ENCODE measurements at places on chromosomes 2 and 18. TPM values are rescaled to one million over a fixed set of nuclear protein-coding genes. Genes with fewer than 3 reads are reported as not detected.

DNA sequence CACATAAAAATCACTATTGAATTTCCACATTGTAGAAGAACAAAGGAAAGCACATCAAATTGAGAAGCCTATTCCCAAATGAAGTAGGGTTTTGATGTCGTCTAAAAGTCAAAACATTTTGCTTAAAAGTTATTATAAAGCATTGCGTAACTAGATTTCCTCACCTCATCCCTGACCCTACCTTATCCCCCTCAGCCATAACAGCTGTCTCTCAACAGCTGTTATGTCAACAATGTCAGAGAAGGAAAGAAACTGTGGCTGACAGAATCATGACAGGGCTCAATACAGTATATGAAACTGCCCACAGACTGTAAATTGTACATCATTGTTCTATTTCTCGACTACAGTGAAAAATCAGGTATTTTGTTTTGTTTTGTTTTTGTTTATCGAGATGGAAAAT, 63.0 kb upstream of the ACVR1C start:
- H3K4me1 ChIP-seq: no peaks in the 10 kb centered on the region
- no peak for DNase-seq
- H3K4me3 ChIP-seq: no peak overlapping the region
- no peaks in the 10 kb centered on the region for H3K36me3 ChIP-seq

RNF125 gene
- total RNA-seq: 9.2 TPM

GRCh38 chr18:60180671-60181070, 191.9 kb downstream of the MC4R start:
- no peak overlapping the region for H3K4me3 ChIP-seq
- H3K4me1 ChIP-seq: no peaks in the 10 kb centered on the region
- no peak overlapping the region for H3K27ac ChIP-seq
- DNase-seq: no peak
- H3K36me3 ChIP-seq: no peaks in the 10 kb centered on the region
- H3K27me3 ChIP-seq: no peaks in the 10 kb centered on the region

VAMP8 gene
- total RNA-seq: 207 TPM

- no peak overlapping the region for H3K4me3 ChIP-seq
- H3K36me3 ChIP-seq: no peaks in the 10 kb centered on the region
- DNase-seq: no peak
- no peaks in the 10 kb centered on the region for H3K4me1 ChIP-seq
- H3K27me3 ChIP-seq: no peaks in the 10 kb centered on the region
- no peak overlapping the region for H3K27ac ChIP-seq
Measured at GRCh38 chr2:229553091-229553490, 161.3 kb downstream of the DNER start.

DNA sequence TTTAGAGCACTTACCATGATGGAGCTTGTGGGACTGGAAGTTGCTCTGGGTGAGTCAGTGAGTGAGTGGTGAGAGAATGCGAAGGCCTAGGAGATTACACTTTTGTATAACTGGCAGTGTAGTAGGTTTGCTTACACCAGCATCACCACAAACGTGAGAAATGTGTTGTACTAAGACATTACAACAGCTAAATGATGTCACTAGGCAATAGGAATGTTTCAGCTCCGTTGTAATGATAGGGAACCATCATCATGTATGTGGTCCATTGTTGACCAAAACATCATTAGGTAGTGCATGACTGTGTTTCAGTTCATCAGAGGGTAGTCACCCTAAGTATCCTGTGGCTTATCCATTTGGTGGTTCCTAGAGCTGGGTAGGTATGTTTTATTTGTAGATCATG, 11.9 kb downstream of the ZNF407 start:
- H3K27ac ChIP-seq: no peak overlapping the region
- H3K27me3 ChIP-seq: no peaks in the 10 kb centered on the region
- peaks cover 5% of the 10 kb centered on the region for H3K4me1 ChIP-seq
- DNase-seq: no peak
- no peaks in the 10 kb centered on the region for H3K36me3 ChIP-seq
- no peak overlapping the region for H3K4me3 ChIP-seq

SERPINB3 gene
- not detected for total RNA-seq

DNA sequence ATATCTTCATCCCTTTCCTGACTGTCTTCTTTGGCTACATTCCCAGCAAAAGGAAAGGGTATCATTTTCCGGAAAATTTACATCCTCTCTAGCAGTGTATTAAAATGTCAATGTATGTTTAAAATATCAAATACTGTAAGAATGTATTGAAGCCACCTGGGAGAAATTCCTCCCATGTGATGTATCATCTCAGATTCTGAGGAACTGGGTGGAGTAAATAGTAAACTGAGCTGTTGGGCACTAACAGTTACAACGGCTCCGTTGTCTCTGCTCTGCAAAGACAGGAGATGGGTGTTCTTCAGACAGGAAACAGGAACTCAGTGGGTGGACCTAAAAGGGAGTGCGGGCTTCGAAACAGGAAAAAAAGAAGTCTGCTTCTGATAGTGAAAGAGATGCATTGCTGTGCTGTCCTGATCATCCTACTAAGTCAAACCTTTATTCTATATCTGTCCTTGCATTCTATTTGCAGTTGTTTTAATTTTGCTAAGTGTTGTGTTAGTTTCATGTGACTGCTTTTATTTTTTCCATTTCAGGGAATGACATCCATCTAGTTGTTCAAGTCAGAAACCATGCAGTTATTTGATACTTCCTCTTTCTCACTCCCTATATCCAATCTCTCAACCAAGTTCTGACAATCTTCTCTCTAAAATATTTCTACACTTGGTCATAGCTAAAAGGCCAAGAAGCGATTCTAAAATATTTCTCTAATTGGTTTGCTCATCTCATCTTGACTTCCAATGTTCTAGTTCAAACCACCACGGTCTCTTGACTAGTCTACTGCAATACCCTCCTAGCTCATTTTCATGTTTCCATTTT, 19.4 kb downstream of the DOK1 start:
- H3K4me1 ChIP-seq: no peaks in the 10 kb centered on the region
- peak; percentile 16 for DNase-seq
- no peak overlapping the region for H3K27ac ChIP-seq
- no peak overlapping the region for H3K4me3 ChIP-seq

GRCh38 chr2:226791056-226791486, 8.5 kb downstream of the IRS1 start:
- H3K36me3 ChIP-seq: peaks cover 30% of the 10 kb centered on the region
- peaks cover 14% of the 10 kb centered on the region for H3K4me1 ChIP-seq
- H3K27ac ChIP-seq: peak overlapping the region; percentile 91
- no peaks in the 10 kb centered on the region for H3K27me3 ChIP-seq
- peak overlapping the region; percentile 54 for H3K4me3 ChIP-seq

ALPP gene
- total RNA-seq: 25.8 TPM

DNA sequence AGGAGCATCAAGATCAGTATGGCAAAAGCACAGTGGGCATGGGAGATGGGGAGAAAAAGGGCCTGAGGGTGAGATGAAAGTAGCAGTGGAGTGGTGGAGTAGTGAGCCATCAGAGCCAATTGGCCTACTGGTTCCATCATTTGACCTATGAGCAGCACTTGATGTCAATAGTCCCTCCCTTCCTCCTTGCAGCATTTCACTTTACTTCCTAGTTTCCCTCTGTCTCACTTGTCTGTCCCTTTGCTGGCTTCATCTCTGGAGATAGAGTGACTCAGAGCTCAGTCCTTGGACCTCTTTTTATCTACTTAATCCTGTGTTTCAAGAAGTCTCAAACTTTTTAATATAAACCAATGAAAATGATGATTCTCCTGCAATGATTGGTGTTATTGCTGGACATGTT, 32.1 kb downstream of the FBXO48 start:
- no peak for DNase-seq
- no peak overlapping the region for H3K4me3 ChIP-seq
- H3K27me3 ChIP-seq: no peaks in the 10 kb centered on the region
- peak overlapping the region; percentile 64 for H3K27ac ChIP-seq
- no peaks in the 10 kb centered on the region for H3K36me3 ChIP-seq
- H3K4me1 ChIP-seq: no peaks in the 10 kb centered on the region

DNA sequence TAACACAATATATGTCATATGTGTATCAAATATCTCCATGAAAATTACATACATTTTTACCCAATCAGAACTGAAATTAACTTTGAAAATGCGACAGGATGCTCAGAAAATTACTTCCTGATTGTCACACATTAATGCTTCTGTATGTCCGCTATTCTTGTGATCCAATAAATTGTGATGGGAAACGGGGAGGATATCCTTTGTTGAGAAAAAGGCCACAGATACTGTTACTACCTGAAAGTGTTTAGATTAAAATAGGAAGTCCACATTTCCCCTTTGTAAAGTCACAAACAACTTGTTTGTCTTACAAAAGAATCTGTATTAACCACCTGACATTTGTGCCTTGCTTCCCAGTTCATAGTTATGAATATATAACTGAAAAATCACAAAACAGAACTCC, 62.9 kb downstream of the NOL10 start:
- no peak overlapping the region for H3K27ac ChIP-seq
- H3K4me3 ChIP-seq: no peak overlapping the region
- DNase-seq: no peak
- H3K4me1 ChIP-seq: no peaks in the 10 kb centered on the region
- no peaks in the 10 kb centered on the region for H3K27me3 ChIP-seq
- peaks cover 3% of the 10 kb centered on the region for H3K36me3 ChIP-seq

- no peaks in the 10 kb centered on the region for H3K27me3 ChIP-seq
- no peak overlapping the region for H3K4me3 ChIP-seq
- DNase-seq: peak; percentile 43
- H3K36me3 ChIP-seq: no peaks in the 10 kb centered on the region
- H3K27ac ChIP-seq: no peak overlapping the region
- no peaks in the 10 kb centered on the region for H3K4me1 ChIP-seq
Measured at GRCh38 chr2:137888845-137889244, 75.4 kb upstream of the HNMT start.

KCNK3 gene
- total RNA-seq: 27.7 TPM

HOXD13 gene
- total RNA-seq: not detected

COLEC11 gene
- total RNA-seq: 2.0 TPM

TUBB8B gene
- not detected for total RNA-seq

- no peaks in the 10 kb centered on the region for H3K36me3 ChIP-seq
- H3K27me3 ChIP-seq: no peaks in the 10 kb centered on the region
- H3K27ac ChIP-seq: no peak overlapping the region
- no peak overlapping the region for H3K4me3 ChIP-seq
Measured at GRCh38 chr2:59806486-59806885, 747.0 kb downstream of the BCL11A start.

C1QL2 gene
- total RNA-seq: 0.31 TPM

DNA sequence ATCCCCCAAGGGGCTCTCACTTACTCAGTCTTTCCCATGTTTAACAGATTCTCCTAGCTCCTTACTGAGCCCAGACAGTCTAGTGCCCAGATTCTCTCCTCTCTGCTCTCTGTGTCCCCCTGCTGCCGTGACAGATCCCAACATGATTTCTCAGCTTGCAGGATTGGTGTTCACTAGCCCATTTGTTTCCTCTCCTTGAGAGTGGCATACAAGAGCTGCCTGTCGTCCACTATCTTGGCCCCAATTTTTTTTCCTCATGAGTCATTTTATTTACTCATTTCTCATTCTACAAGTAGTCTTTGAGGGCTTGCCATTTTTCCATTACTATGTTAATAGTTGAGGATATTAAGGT, 199.9 kb upstream of the FN1 start:
- no peaks in the 10 kb centered on the region for H3K4me1 ChIP-seq
- H3K27ac ChIP-seq: no peak overlapping the region
- no peaks in the 10 kb centered on the region for H3K27me3 ChIP-seq

- H3K27me3 ChIP-seq: no peaks in the 10 kb centered on the region
- DNase-seq: no peak
- H3K4me1 ChIP-seq: peaks cover 17% of the 10 kb centered on the region
- H3K4me3 ChIP-seq: no peak overlapping the region
- no peak overlapping the region for H3K27ac ChIP-seq
Measured at GRCh38 chr2:12315224-12315623, 401.5 kb upstream of the TRIB2 start.

- H3K36me3 ChIP-seq: no peaks in the 10 kb centered on the region
- H3K4me1 ChIP-seq: no peaks in the 10 kb centered on the region
- DNase-seq: no peak
Measured at GRCh38 chr18:37425222-37425621, 140.4 kb downstream of the CELF4 start.

DNA sequence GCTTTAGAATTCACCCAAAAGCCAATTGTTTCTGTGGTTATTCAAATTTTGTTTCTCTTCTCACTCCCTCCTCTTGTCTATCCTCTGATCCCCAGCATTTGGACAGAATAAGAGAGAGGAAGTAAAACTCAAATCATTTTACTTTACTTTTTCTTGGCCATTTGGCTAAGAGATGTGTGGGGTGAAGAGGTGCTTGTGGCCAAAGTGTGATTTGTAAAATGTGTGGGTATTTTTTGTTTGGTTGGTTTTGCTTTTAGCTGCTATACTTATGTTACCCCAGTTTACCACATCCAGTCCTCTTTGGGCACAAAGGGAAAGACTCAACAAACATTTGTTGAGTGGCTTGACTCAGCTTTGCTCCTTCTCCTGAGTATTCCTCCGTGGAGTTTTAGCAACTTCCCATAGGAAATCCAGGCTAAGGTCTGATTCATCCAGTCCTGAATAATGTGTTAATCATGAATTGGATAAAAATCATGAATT, 109.1 kb upstream of the CYP1B1 start:
- no peak overlapping the region for H3K27ac ChIP-seq
- no peak overlapping the region for H3K4me3 ChIP-seq
- no peaks in the 10 kb centered on the region for H3K27me3 ChIP-seq
- DNase-seq: no peak

MEP1B gene
- not detected for total RNA-seq

AQP4 gene
- 191 TPM for total RNA-seq

SMAD2 gene
- total RNA-seq: 161 TPM

DNA sequence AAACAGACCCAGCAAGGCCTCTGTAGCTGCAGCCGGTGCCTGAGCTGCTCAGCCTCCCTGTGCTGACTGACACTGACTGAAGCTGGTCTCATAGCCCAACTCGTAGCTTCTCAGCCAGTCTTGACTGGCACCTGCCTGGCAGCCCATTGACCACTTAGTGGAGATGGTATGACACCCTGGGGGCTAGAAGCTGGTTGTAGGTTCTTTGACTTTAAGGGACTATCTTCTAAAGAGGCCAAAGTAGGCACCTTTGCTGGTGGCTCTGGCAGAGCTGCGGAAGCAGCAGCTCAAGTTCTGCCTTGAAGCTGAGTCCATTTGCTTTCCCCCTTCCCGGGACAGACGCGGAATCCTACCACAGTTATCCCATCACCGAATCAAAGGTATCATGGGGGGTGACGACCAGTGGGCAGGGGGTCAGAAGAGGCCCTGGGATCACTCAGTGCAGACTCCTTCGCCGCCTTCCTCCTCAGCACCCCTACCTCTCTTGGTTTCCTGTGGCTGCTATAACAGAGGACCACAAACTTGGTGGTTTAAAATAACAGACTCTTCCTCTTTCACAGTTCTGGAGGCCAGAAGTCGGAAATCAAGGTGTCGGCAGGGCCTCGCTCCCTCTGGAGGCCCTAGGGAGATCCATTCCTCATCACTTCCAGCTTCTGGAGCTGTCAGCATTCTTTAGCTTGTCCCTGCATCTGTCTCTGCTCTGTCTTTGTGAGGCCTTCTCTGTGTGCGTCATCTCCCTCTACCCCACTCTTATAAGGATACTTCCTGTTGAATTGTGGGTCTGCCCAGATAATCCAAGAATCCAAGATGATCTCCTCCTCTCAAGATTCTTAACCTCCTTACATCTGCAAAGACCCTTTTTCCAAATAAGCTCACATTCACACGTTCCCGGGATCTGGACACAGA, 13.7 kb upstream of the FOSL2 start:
- no peak overlapping the region for H3K4me3 ChIP-seq
- no peak for DNase-seq
- no peaks in the 10 kb centered on the region for H3K36me3 ChIP-seq
- no peaks in the 10 kb centered on the region for H3K27me3 ChIP-seq

Measured in lung (tissue), 17 donors.